Stimulated activated CD4-positive, alpha-beta T cell treated with anti-CD3 and anti-CD28 coated beads, Interleukin-12 subunit alpha, Interleukin-12 subunit beta, amount 100 ng/mL, for 48 hours (primary cell): ENCODE measurements at places on chromosomes 4 and X.
A peak's percentile ranks its signal among the peaks of the same experiment; 100 is the strongest.

- no peak for DNase-seq
Measured at GRCh38 chrX:13473442-13474163, 95.8 kb upstream of the EGFL6 start.

GRCh38 chrX:71475785-71476540, 56.9 kb upstream of the OGT start:
- no peak for DNase-seq

GRCh38 chr4:138677748-138678147, 337.8 kb upstream of the NOCT start:
- no peak for DNase-seq

DNA sequence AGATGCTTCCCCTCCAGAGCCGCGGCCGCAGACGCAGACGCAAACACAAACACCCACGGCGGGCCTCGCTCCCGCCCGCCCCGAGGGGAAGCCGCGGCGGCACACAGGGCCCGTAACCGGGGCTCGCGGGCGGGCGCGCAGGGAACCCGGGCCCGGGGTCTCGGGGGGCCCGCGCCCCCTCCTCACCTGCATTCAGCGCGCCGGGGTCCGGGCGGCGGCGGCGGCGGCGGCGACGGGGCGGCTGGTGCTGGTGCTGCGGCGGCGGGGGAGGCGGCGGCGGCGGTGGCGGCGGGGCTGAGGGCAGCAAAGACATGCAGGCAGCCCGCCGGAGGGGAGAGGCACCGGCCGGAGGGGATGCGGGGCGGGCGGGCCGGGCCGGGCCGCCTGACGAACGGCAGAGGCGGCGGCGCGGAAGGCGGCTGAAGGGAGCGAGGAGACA, 255 bp upstream of the CNOT6L start:
- DNase-seq, result peak; percentile 67

DNA sequence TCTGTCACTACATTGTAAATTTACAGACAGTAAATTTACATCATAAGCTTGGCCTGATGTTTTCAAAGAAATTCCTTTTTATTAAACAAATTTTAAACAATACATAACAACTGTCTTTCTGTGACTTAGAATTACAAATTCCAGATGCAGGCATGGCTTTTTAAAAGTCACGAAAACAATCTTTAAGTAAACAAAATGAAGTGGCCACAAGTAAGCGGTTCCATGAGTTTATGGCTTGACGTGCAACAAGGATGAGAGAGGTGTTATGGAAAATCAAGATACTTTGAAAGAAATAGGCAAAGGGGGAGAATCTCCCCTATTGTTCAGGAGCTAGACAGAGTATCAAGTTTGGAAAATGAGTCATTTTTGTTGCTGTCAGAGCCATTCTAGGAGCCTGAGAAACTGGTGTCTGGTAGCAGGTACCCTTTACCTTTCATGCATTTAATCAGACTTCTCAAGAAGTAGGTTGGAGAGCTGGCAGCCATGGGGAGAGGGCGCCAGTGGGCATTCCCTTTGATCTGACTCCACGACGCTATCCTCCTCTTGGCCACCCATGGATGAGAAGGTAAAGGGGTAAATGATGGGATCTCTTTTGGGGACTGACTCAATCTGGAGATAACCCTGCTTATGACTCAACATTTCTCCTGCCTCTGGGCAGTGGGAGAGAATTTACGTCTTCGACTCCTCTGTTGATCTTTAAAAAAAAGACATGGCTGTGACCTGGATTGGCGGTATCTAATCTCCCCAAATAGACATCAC, 217.2 kb downstream of the SPRY1 start:
- DNase-seq, result no peak

DNA sequence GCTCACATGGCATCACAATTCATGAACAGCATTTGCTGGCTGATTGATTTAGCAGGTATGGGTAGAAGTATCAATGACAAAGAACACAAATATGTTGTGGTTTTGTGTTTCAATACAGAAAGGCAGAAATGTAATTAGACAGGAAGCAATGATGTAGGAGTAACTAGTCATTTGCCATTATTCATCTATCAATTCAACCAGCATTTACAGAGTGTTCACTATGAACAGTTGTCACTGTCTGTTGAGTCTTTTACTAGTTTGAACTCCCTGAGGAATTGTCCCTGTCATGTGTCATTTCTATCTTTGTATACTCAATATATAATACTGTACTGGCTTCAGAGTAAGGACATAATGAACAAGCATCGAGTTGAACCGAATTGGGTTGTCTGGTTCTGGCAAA, 51.5 kb upstream of the ARHGAP24 start:
- DNase-seq, result no peak

DNA sequence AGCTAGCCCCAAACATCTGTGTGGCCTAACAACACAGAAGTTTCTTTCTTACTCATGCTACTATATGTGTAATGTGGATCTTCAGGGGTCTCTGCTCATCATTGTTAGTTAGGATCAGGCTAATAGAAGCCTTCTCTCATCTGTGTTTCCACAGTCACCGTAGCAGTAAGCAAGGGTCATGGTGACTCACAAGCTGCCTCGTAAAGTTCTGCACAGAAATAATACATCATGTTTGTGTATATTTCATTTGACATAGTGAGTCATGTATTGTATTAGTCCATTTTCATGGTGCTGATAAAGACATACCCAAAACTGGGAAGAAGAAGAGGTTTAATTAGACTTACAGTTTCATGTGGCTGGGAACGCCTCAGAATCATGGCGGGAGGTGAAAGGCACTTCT, 38.7 kb downstream of the SLC4A4 start:
- no peak for DNase-seq

- DNase-seq, result no peak
Measured at GRCh38 chr4:133891011-133891410, 310.6 kb downstream of the PABPC4L start.

GRCh38 chr4:830601-831482, 4.9 kb upstream of the CPLX1 start:
- DNase-seq, result no peak

GRCh38 chr4:147975933-147976928, 244.3 kb downstream of the ARHGAP10 start:
- DNase-seq, result no peak

GRCh38 chrX:71253253-71254091, 468 bp downstream of the ZMYM3 start:
- peak; percentile 14 for DNase-seq

- no peak for DNase-seq
Measured at GRCh38 chr4:47209833-47210232, 178.5 kb downstream of the GABRB1 start.

DNA sequence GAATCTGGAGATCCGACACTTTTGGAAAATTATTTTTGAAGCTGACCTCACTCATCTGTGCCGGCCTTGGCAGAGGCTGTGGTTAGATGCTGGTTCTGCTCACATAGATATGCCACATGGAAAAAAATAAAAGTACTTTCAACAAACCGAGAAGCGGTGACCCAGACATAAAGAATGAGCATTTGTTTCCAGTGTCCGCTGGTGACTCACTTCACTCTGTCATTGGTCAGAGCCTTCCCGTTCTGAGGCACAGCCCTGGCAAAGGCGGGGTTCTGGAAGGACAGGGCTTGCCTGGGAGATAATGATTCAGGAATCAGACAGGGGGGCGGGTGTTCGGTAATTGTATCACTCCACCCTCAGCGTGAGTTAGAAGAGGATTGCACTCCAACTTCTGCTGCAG, 172.4 kb upstream of the MXRA5 start:
- no peak for DNase-seq

DNA sequence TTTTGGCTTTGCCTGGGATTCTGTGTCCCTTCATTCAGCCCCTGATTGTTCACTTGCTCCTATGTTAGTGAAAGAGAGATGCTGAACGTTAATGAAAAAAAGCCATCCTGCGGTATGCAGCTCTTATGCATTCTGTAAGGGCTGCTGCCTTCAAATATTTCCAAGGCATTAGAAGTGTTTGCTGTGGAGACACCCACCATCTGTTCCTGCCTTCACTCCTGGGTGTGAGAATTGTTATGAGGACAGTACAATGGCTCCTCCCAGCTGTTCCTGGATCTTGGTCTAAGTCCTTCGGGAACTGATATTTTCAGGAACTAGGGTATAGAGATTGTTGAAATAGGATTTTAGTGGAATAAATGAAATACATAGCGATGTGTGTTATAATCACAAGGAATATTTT, 427.1 kb upstream of the FAM47C start:
- no peak for DNase-seq

DNA sequence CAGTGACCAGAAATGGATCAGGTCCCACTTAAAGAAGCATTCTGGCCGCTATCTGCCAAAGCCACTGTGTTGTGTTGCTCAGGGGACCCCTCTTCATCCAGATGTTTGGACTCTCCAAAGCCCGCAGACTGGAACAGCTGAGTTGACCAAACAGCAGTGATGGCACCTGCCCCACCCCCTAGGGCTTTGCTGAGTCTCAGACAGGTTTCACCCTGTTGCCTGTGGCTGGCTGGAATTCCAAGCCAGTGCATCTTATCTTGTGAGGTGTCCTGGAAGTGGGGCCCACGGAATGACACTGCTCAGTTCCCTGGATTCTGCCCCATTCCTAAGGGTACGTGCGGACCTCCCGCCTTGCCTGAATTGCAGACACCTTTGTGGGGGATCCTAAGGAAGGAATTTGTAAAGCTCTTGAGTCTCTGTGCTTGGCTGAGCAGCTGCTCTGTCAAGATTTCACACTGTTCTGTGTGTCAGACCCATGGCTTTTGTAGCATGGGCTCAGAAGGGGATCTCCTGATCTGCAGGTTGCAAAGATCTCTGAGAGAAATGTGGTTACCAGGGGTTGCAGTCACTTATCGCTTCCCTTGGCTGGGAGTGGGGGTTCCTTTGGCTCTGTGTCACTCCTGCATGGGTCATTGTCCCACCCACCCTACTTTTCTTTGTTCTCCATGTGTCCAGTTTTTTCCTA, 1707.9 kb upstream of the PCDH10 start:
- DNase-seq, result no peak

DNA sequence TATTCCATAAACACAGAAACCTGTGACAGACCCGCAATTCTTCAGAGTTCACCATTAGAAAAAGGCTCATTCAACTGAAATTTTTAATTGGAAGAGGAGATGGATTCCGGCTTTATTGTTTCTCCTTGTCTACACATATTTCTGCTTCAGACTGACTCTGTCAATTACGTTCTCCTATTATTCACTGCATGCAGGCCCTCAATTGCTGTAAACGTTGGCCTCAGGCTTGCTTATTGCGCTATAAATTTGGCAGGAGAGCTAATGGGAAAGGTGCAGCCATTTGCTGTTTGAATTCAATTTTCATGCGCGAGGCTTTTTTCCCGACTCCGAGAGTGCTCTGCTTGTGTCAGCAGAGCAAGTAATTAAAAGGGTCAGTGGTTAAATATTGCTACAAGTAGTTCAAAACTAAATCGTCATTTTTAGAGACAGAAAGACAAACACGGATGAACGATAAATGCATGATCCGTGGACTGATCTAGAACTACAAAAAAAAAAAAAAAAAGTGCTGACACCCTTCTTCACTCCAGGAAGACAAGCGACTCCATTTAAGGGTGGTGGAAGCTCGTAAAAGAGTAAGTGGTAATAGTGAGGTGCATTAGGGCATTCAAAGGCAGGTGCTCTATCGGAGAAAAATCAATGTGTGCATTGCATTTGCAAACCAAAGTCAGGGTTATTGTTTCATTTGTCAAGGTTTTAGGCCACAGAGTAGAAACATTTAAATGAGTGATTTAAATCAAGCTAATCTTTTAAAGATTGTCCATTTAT, 841.6 kb upstream of the FRG1 start:
- no peak for DNase-seq

DNA sequence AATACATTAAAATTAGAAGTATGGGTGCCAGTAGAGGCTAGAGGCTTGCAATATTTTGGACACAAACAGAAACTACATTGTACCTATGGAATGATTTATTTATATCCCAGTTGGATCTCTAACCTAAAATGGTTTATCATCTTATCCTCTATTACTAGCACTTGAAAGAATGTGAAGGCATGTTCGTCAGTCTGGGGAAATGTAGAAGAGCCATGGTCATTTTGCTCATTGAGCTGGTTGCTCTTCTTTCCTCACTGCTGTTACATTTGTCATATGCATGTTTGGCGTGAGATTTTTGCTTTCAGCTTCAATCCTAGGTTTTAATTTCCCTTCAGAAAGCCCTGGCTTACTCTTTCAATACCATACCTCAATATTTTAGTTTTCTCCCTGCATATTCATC, 82.4 kb upstream of the MYOZ2 start:
- no peak for DNase-seq

DNA sequence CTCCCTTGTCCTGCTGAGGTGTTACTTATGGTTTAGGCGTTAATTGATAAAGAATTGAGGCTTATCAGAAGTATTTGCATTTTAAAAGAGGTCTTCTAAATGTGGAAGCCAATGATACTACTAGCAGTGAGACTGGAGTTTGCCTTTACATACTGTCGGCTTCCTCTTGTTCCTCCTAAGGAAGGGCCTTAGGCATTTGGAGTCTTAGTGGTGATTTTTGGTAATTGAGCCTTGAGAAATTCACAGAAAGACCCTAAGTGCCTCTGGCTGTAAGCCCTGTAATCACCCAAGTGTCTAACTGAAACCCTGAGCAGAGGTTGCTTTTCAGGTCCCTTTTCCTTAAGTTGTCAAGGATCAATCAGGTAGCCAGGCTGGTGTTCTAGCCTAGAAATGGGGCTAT, 14.8 kb downstream of the IL13RA1 start:
- DNase-seq, result no peak

DNA sequence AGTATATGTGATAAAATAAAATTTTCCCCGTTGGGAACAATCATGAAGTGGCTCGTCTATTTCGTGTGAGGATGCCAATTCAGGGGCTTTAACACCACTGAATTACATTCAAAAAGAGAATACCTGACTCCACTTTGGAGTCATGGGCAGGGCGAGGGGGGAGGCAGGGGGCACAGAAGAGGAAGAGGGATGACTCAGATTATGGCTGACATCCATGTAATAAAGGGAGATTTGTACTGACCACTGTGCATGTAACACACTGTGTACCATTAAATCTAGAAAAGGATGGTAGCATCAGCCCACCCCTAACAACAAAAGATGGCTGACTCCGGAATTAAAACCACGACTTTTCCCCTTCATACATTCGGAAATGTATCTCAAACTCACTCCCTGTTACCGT, 1.3 kb downstream of the SLC9A7 start:
- DNase-seq, result no peak
